ENCODE measurements at places on chromosomes 5 and 9.

DNA sequence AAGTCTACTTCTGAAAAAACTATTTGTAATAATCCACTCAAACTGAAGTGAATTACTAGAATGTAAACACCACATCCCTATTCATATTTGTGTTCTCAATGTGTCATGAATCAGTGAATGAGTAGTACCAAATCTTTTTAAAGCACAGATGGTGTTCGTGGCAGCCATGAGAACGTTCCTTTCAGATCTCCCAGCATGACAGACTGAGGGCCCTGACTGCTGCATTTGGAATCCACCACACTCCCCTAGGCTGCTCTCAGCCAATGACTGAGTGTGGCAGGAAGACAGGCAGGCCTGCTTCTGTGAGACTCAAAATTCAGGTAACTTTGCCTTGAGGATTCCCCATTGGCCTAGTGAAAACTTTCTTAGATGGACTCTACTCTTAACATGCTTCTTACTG lies 10.9 kb upstream of the JMY start:
- DNase-seq = no peak

DNA sequence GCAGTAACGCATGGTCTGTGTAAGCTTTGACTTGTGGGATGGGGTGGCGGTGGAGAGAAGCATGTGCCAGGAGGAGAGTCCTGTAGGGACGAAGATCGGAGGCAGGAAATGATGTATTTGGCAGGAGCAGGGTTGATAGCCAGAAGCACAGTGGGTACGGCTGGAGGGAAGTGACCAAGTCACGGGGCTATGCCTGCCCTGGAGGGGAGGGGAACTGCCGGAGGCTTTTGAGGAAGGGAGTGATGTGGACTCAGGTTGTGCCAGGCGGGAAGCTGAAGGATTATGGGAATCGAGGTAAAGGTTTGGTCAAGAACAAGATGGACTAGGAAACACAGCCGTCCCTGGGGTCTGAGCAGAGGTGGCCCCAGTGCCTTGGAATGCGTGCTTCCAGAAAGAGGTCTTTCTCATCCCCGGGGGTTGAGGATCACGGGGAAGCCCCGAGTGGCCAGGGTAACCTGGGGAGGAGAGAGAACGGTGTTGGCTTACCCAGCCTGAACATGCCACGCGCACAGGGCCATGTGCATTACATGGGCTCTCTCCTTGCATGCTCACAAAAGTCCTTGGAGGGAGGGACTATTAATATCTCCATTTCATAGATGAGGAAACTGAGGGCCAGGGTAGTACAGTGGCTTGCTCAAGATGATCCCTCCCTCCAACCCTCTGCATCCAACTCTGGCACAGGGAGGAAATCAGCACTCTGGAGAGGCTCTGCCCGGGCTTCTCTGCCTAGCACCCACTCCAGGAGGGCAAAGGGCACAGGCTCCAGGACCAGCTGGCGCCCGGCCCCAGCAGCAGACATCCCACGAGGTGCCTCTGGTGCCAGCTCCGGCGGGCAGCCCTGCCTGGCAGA lies 253.8 kb downstream of the PBX3 start:
- no peak for DNase-seq

DNA sequence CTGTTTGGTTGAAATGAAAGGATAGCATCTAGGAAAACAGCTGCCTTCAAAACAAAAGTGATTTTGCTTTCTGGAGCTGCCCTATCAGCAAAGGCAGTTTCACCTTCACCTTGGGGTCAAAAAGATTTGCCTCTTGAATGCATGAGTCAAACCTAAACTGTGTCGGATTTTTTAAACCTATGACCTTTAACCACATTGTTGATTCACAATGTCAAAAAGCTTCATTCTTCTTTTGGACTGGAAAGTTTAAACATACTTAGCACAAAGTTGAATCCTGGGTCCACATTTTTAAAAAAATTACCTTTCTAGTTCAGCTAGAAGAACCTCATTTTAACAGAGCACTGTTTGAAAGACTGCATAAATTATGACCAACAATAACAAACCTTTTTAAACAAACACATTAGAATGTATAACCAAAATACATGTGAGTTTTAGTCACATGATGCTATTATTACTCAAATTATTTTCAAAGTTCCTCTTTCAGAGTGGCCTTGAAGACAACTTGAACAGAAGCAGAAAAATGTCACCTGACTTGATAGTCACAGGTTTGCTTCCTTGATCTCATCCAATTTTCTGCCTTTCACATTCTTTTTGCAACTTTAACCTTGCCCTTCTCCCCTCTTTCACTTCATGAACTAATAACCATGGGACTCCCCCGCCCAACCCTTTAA lies 109.7 kb upstream of the LHFPL2 start:
- DNase-seq = no peak

DNA sequence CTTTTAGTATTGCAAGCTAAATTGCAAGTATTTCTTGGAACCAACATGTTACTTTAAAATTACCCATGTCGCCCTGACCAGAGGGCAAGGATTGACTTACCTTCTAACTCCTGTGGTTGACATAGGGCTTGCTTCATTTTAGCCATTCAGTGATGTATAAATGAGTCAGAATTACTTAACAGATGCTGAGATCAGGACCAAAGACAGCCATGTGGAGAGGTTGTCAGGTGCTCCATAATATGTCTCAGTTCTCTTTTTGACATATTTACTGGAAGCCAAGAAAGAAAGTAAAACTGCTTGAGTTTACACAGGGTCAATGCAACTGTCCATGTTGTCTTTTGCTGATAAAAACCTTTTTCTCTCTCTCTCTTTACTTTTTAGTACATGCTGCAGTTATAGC lies 33.2 kb downstream of the F2RL2 start:
- no peak for DNase-seq

- no peak for DNase-seq
These were observed 182.1 kb upstream of the ACTBL2 start for GRCh38 chr5:57664700-57665099.

GRCh38 chr9:70578720-70579119 lies 164.3 kb upstream of the KLF9 start:
- no peak for DNase-seq

DNA sequence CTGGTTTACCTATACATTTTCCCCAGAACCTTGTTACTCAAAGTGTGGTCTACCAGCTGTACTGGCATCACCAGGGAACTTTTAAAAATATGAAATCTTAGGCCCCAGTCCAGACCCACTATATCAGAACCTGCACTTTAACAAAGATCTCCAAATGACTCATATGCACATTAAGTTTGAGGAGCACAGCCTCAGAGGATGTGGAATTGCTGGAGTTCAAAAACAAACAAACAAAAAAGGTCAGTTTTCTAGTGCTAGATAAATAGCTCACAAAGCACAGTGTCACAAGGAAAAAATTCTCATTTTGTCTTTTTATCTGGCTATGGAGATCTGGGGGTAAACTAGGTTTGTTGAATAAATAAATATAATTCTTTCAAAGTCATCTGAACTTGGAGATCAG lies 68.9 kb upstream of the ANKRD55 start:
- no peak for DNase-seq

DNA sequence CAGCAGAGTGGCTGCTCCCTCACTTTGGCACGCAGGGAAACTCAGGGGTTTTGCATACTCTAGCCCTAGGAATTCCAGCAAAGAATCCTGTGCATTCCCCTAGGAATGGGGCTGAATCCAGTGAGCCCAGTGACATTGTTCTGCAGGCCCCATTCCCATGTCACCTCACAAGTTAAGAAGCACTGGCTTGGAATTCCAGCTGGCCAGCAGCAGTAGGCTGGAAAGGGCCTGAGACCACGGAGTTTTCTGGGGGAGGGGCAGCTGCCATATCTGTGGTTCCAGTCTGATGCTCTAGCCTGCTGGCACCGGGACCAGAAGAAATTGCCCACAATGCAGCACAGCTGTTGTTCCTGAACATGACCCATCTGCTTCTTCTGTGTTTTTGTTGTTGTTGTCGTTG lies 217.6 kb upstream of the DMRTA1 start:
- DNase-seq = no peak

GRCh38 chr5:11596185-11596584 lies 308.1 kb downstream of the CTNND2 start:
- DNase-seq = no peak

DNA sequence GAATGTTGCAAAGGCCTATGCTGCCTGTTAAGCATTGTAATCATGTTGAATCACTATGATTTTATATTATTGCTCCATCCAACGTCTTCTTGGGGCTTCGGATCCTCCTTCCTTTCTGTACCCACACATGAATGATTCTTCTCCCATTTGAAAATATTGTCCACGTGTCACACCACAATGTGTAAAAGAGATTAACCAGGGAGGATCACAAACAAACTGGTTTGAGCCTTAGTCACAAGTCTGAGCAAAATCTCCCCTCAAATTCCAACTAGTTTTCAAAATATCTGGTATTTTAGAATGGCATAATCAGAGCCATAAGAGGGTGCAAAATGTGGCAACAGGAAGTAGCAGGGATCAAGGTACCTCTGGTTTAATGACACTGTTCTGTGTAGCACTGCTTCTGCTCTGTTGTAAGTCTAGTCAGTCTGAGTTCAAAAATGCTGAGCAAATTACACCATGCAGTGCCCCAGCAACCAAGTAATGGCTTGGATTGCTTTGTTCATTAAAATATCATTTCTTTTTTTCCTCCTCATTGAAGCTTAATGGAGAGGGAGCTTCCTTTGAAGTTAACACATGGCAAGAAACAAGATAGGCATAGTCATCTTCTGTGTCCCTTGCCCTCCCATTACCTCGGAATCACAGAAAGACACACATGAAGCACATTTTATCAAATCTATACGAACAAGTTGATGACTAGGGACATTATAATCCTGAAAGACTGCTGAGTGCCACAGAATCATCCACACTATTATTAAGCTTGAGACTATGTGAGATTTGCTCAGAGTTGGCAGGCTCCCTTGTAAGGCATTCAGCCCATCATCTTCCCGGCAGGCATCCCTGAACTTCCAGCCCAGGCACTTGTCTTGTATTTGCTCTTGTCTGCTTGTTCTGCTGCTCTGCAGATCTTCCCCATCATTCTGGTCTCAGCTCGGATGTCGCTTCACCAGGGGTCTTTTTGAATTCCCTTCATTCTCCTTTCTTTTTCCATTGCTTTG lies 102.0 kb upstream of the PRLR start:
- DNase-seq = no peak

DNA sequence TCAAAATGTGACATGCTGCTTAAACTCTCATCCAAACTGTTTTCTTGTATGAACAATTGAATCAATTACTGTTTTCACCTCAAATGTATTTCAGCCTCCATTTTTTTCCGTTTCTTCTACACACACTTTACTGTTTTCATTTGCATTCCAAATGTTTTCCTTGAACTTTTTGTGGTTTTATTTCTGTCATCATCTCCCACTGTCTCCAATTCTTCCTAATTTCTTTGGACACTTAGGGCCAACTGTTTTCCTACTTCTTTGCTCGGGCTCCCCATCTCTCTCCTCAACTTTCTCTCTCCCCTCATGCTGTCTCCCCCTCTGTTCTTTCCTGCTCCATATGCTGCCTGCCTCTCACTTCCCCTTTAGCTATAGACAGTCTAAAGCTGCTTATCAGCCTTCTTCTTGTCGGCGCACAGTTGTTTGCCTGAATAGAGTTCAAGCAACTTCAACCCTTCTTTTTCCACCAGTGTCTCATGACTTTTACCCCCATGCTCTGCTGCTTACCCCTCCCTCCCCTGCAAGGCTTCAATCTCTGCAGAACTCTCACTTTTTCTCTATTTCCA lies 443.4 kb downstream of the DTWD2 start:
- DNase-seq = no peak

DNA sequence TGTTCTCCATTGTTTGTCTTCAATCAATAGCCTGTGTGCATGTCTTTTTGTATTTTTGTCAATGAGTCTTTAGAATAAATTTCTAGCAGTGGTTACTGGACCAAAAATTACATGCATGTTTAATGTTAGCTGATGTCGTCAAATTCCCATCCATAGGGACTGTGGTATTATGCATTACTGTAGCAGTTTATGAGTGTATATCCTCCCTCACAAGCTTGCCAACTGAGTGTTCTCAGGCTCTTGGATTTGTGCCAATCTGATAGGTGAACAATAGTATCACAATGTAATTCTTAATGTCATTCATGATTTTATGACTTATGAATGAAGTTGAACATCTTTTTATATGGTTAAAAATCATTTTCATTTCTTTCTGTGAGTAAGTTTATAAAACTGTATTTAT lies 13.0 kb downstream of the SNX24 start:
- DNase-seq = no peak

GRCh38 chr5:126108470-126108869 lies 314.7 kb upstream of the GRAMD2B start:
- no peak for DNase-seq

- DNase-seq = no peak
These were observed 197.9 kb downstream of the KCTD16 start for GRCh38 chr5:144368556-144368955.

GRCh38 chr5:96408841-96409538 lies 24.1 kb downstream of the PCSK1 start:
- no peak for DNase-seq

DNA sequence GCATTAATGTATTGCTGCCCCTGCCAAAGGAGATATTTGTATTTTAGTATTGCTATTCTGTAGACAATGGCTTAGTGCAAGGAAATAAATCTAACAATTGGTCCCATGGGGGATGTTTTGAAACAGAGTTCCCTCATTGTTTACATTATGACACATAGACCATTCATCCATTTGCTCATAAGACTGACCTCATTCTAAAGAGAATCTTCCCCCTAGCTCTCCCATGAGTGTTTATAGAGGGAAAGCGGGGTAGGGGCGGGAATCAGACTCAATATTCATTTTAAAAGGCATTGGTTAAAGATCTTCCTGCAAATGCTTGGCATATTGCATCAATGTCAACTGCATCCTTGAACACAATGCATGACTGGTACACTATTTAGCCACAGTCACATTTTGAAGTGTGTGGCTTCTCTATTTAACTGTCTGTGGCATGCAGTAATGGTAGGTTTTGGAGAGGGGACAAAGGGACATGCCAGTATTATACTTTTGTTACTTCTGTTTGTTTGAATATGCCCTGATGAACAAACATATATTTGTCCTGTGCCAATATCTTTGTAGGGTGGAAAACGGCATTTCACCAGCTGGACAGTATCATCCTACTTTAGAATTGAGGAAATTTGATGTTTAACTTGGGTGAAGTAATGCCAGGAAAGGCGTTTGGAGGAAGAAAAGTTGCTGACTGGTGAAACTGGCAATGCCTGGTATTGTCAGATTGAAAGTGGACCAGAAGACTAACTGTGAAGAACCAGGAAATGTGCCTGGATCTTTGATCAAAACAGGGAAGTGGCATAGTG lies 84.1 kb upstream of the MEGF10 start:
- no peak for DNase-seq

GRCh38 chr9:36214571-36214970 lies 23.9 kb downstream of the CLTA start:
- DNase-seq = no peak

DNA sequence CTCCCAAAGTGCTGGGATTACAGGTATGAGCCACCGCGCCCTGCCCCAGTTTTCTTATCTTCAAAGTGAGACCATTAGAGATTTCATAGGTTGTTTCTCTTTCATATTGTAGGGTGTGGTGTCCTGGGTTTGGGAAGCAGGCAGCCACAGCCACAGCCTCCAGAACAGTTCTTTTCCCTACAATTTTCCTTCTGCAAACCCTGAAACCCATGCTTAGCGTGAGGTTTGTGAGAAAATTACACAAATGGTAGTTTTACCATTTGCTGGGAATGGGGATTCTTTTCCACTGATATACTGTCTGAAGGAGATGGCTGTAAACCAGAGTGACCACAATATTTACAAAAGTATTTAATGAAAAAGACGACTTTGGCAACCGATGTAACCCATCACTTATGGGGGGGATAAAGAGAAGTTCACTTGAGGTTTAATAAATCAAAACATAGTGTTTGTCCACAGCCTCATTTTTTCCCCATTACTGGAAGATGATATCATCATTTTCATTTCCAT lies 26.7 kb upstream of the ECM2 start:
- DNase-seq = no peak

- no peak for DNase-seq
These were observed 165.7 kb upstream of the SMC2 start for GRCh38 chr9:103928442-103928841.
